ENCODE measurements at places on chromosomes 3 and 15. TPM values are rescaled to one million over a fixed set of nuclear protein-coding genes. Genes with fewer than 3 reads are reported as not detected.

IVD gene
- total RNA-seq = 43.6 TPM

DNA sequence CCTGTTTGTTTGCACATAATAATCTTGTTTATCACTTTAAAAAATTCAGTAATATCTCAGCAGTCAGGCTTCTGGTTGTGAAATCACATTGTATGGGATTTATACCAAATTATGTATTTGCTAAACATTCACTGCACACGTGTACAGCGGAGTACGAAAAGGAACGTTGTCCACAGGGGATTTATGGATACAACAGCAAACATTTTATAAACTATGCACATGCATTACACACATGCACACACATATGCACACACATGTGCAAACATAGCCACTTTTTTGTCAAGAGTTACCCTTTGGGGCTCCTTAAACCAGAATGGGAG lies 150.5 kb downstream of the LRRK1 start:
- peaks cover 37% of the 10 kb centered on the region for H3K4me1 ChIP-seq
- no peak overlapping the region for H3K4me3 ChIP-seq
- no peaks in the 10 kb centered on the region for H3K36me3 ChIP-seq
- no peak for DNase-seq

DNA sequence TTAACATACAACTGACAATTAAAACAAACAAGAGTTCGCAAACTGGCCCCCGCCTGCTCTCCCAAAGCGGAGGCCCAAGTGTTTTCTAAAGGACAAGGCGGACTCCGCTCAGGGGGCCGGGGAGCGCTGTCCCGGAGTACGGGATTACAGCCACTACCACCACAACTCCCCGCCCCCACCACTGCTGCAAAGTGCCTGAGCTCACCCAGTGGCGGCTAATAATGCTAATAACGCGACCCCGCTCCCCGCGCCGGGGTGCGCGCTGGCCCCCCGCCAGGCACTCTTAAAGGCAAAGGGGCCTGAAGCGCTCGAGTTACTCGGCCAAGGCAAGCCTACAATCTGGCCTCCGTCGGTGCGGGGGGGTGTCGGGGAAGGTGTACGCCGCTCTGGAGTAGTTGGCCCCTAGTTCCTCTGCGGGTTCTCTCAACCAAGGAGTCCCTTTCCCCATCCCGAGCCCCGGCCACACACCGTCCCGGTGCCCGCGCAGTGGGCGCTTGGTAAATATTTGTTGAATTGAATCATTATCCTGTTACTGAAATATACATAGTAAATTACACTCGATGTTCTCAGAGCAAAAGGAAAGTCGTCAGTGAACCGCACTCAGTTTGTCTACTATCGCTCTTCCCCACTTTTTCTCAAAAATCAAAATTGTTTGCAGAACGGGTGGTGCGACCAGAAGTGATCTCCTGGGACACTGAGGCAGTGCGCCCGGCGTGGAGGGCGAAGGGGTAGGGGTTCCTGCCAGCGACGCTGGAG lies 827 bp downstream of the WNT5A start:
- H3K36me3 ChIP-seq = no peaks in the 10 kb centered on the region
- peaks cover 15% of the 10 kb centered on the region for H3K27me3 ChIP-seq
- no peak overlapping the region for H3K27ac ChIP-seq
- peaks cover 21% of the 10 kb centered on the region for H3K4me1 ChIP-seq
- H3K4me3 ChIP-seq = peak overlapping the region; percentile 75

NPAP1 gene
- not detected for total RNA-seq

GRCh38 chr3:48370333-48370713 lies 1.7 kb upstream of the FBXW12 start:
- H3K27me3 ChIP-seq = no peaks in the 10 kb centered on the region
- H3K36me3 ChIP-seq = no peaks in the 10 kb centered on the region
- H3K4me1 ChIP-seq = no peaks in the 10 kb centered on the region
- DNase-seq = no peak

LDHAL6B gene
- total RNA-seq = not detected

- H3K27me3 ChIP-seq = no peaks in the 10 kb centered on the region
- H3K36me3 ChIP-seq = no peaks in the 10 kb centered on the region
- H3K4me3 ChIP-seq = no peak overlapping the region
- DNase-seq = no peak
- no peaks in the 10 kb centered on the region for H3K4me1 ChIP-seq
- no peak overlapping the region for H3K27ac ChIP-seq
Observed at GRCh38 chr3:151322511-151322910, 5.9 kb upstream of the GPR87 start.

- H3K36me3 ChIP-seq = peaks cover 11% of the 10 kb centered on the region
- H3K27me3 ChIP-seq = no peaks in the 10 kb centered on the region
- peaks cover 15% of the 10 kb centered on the region for H3K4me1 ChIP-seq
Observed at GRCh38 chr3:179348325-179349013, 960 bp downstream of the MFN1 start.

DNA sequence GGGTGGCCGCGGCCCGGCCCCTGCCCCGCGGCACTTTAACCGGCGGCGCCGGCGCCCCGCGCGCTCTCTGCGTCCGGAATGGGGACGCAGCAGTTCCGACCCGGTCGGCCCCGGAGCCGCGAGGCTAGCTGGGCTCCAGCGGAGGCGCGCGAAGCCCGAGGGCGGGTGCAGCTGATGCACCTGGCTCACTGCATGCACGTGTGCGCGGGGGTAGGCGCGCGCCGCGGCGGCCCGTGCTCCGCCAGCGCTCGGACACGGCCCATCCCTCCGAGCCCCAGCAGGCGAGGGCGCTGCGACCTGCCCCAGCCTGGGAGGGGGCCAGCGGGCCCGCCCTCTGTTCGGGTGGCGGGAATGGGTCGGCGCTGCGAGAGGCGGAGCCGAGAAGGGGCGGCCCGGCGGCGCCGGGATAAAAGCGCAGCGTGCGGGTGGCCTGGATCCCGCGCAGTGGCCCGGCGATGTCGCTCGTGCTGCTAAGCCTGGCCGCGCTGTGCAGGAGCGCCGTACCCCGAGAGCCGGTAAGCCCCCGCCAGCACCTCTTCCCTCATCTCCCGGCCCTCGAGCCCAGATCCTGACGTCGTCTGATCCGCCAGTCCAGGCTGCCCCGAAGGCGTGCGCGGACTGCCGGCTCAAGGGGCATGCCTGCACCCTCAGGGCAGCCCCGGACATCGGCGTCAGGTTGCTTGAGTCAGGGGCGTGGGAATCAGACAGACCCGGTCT lies at the start of the genes CHDH and IL17RB:
Gene CHDH (minus strand): TSS at position 286 of the 717 bp plus-strand sequence. CDS start 22,411 bp downstream, outside the sequence.
Gene IL17RB (plus strand): TSS at position 435 of the 717 bp plus-strand sequence. CDS start 21 bp downstream, at position 456.
- H3K36me3 ChIP-seq = no peaks in the 10 kb centered on the region
- no peak within 1 kb of the TSS for H3K27ac ChIP-seq
- peak within 1 kb of the TSS; percentile 82 for H3K4me3 ChIP-seq
- DNase-seq = no peak
- peaks cover 21% of the 10 kb centered on the region for H3K4me1 ChIP-seq

RUBCN gene
- 52.1 TPM for total RNA-seq

CMTM7 gene
- 10.3 TPM for total RNA-seq

- H3K27me3 ChIP-seq = no peaks in the 10 kb centered on the region
- H3K4me3 ChIP-seq = no peak overlapping the region
- H3K36me3 ChIP-seq = no peaks in the 10 kb centered on the region
- H3K4me1 ChIP-seq = no peaks in the 10 kb centered on the region
- no peak for DNase-seq
Observed at GRCh38 chr3:18481946-18482548, 56.9 kb upstream of the SATB1 start.

PTH1R gene
- 5.6 TPM for total RNA-seq

DNA sequence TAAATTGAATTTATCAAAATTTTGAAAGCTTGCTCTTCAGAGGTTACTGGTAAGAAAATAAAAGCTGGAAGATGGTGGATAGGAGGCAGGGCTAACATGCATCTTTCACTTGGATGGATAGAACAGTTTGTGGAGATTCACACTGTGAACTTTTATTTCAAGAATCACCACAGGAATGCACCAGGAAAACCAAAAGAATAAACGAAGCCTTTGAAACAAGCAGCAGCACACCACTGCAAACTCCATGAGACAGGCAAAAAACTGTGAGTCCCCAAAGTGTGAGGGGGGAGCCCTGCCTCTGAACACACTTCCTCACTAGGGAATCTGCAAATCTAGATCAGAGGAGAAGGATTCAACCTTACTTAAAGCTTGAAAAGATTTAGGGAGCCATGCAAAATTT lies 122.2 kb downstream of the RTP4 start:
- H3K27me3 ChIP-seq = no peaks in the 10 kb centered on the region
- H3K27ac ChIP-seq = no peak overlapping the region
- no peak overlapping the region for H3K4me3 ChIP-seq
- no peaks in the 10 kb centered on the region for H3K4me1 ChIP-seq
- no peak for DNase-seq

DNA sequence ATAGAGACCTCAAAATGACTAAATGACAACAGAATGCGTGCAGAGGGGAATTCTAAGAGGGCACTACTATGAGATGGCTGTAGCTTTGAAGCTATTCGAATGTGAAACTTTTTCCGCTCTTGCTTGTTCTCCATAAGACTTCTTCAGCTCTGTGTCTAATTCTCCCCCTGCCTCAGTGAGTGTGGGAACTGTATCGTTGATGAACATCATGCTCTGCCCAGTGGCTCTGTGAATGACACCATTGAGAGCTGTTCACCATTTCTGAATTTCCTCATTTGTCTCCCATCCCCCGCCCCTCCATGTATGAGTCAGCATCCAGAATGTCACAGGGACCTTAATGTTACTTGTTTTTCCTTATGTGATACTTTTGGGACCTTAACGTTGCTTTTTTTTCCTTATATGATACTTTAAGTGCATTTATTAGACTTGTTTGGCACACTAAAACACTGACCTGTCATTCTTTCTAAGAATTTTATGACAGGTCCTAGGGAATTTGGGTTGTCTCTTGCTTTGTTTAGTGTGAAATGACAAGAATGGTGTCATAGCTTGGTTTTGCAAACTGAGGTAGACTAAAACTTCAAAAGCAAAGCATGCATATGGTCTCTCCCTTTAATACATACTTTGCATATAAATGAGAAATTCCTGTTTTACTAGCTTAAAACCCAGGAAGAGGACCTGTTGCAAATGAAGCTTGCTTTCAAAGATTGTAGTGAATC lies 99.6 kb downstream of the FNDC3B start:
- no peak overlapping the region for H3K4me3 ChIP-seq
- H3K27ac ChIP-seq = peak overlapping the region; percentile 41
- H3K4me1 ChIP-seq = peaks cover 86% of the 10 kb centered on the region
- no peaks in the 10 kb centered on the region for H3K27me3 ChIP-seq

DNA sequence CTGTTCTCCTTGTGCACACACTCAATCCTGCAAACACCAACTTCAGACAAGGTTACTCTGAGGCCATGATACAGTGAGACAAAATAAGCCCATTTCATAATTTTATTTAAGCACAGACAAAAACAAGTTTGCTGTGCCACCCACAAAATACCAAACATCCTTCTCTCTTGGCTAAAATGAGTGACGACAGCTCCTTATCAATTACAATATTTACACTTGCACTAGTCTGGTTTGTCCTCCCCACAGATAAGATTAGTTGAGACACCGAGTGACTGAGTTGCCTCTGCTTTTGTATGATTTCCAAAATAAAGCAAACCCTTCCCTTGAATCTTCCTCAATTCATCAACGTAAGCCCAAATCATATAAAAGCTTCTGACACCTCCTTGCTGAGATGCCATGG lies 233.5 kb upstream of the ATP10A start:
- H3K4me3 ChIP-seq = no peak overlapping the region
- H3K27me3 ChIP-seq = no peaks in the 10 kb centered on the region
- no peaks in the 10 kb centered on the region for H3K4me1 ChIP-seq
- no peak overlapping the region for H3K27ac ChIP-seq
- no peak for DNase-seq
- no peaks in the 10 kb centered on the region for H3K36me3 ChIP-seq

LTK gene
- 0.35 TPM for total RNA-seq

GRCh38 chr15:34179234-34179633 lies 30.7 kb downstream of the KATNBL1 start:
- DNase-seq = no peak
- H3K27me3 ChIP-seq = no peaks in the 10 kb centered on the region
- no peaks in the 10 kb centered on the region for H3K4me1 ChIP-seq
- no peak overlapping the region for H3K4me3 ChIP-seq
- no peaks in the 10 kb centered on the region for H3K36me3 ChIP-seq
- no peak overlapping the region for H3K27ac ChIP-seq

DNA sequence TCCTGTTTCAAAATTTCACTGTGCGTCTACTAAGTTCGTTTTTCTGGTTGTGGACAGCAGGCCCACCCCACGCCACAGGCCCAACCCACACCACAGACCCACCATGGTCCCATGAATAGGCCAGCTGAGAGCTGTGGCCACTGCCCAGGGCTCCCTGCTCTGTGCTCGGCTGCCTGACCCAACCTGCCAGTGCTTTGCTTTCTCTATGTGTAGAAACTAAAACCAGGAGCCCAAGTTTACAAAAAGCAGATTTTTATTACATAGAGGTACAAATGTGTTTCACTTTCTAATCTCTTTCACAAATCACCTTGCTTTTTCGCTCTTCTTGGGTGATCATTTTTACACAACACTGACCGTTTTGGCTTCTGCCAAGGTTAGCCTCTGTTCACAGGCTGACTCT lies 69.1 kb downstream of the HERC2 start:
- H3K4me1 ChIP-seq = no peaks in the 10 kb centered on the region
- DNase-seq = no peak
- no peak overlapping the region for H3K4me3 ChIP-seq
- no peak overlapping the region for H3K27ac ChIP-seq
- H3K27me3 ChIP-seq = no peaks in the 10 kb centered on the region
- H3K36me3 ChIP-seq = peaks cover 28% of the 10 kb centered on the region

GRCh38 chr3:69536306-69537020 lies 150.6 kb upstream of the FRMD4B start:
- no peak overlapping the region for H3K27ac ChIP-seq
- H3K27me3 ChIP-seq = no peaks in the 10 kb centered on the region
- H3K4me3 ChIP-seq = no peak overlapping the region
- H3K4me1 ChIP-seq = no peaks in the 10 kb centered on the region
- DNase-seq = no peak

- no peaks in the 10 kb centered on the region for H3K4me1 ChIP-seq
- no peak overlapping the region for H3K4me3 ChIP-seq
- no peaks in the 10 kb centered on the region for H3K36me3 ChIP-seq
- no peaks in the 10 kb centered on the region for H3K27me3 ChIP-seq
- DNase-seq = no peak
Observed at GRCh38 chr3:16795581-16795980, 89.2 kb upstream of the PLCL2 start.

DNA sequence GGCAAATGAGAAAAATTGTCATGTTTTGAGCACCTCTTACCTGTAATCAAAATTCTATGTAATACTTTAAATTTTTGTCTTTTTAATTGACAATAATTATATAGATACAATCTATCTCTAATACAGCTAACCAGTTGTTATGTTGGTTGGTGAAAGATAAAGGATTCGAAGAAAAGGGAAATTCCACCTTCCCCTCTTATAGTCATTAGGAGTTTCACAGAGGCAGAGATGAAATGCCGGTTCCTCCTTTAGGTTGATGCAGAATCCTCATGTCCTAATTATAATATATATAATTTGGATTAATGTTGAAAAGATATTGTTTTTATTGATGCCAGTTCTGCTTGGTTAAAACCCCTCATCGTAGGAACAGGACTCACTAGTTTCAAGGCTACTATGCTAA lies 67.1 kb downstream of the LRCH3 start:
- no peaks in the 10 kb centered on the region for H3K4me1 ChIP-seq
- peaks cover 33% of the 10 kb centered on the region for H3K36me3 ChIP-seq
- no peak overlapping the region for H3K27ac ChIP-seq
- H3K4me3 ChIP-seq = no peak overlapping the region
- no peaks in the 10 kb centered on the region for H3K27me3 ChIP-seq

All from thoracic aorta (tissue), 2 donors.